ENCODE measurements at places on chromosomes 3 and 15.

DNA sequence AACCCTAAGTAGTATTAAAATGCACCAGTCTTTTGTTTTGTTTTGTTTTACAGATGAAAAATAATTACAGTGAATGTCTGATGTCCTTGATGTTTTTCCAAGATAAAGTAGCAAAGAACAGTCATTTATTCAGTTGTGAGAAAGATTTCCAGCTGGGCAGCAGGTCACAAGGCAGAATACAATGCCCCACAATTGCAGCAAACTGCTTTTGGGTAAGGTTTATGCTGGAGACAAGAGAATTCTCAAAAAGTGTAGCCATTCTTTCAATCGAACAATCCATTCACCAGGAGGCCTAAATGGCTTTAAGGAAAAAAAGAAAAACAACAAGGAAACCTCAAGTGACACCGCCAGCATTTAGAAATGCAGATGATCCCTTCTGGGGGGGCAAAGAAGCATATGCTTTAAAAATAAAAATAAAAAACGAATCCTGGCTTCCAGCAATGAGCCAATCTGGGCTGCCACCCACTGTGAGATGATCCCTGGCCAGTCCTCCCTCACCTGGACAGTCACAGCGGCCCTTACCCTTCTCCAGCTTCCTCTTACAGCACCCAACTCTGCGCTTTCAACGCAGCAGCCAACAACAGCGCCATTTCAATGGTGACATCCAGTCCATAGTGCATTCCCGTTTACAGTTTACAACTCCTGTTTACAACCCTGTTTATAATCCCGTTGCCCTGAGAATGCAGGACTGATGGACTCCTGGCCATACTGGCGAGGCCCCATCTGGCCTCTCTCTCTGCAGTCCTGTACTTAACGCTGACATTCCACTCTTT, 25.7 kb upstream of the WNT5A start:
- no peak for DNase-seq

- DNase-seq, result no peak
Observed at GRCh38 chr3:10697918-10698317, 118.1 kb upstream of the SLC6A11 start.

GRCh38 chr3:162647321-162647720, 1150.7 kb downstream of the OTOL1 start:
- no peak for DNase-seq

DNA sequence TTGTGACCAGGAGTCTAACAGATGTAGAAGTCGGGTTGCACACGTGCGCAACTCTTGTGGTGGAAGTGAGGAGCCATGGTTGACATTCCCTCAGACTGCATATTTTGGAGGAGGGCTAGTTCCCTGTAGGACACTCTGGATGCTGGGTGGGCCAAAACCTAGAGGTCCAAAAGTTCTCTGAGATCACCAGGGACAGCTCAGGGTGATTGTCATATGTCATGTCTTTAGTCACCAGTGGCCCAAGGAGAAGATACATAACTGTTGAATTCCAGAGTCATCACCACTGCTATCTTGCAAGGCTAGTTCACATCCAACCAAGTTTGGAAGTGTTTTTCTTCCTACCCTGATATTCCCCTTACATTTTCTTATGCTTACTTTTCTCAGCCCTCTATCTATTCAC, 95.2 kb upstream of the C3orf80 start:
- DNase-seq, result no peak

- DNase-seq, result no peak
Observed at GRCh38 chr3:127445581-127446343, 144.8 kb downstream of the TPRA1 start.

DNA sequence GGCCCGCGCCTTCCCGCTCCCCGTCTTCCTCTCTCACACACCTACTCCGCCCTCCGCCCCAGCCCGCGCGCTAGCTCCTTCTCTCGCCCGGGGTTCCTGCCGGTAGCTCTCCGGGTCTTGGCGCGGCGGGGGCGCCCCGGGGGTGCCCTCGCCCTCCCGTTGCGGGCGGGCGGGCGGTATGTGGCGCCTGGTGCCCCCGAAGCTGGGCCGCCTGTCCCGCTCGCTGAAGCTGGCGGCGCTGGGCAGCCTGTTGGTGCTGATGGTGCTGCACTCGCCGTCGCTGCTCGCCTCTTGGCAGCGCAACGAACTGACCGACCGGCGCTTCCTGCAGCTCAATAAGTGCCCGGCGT, 507 bp downstream of the DIPK2A start:
- no peak for DNase-seq

DNA sequence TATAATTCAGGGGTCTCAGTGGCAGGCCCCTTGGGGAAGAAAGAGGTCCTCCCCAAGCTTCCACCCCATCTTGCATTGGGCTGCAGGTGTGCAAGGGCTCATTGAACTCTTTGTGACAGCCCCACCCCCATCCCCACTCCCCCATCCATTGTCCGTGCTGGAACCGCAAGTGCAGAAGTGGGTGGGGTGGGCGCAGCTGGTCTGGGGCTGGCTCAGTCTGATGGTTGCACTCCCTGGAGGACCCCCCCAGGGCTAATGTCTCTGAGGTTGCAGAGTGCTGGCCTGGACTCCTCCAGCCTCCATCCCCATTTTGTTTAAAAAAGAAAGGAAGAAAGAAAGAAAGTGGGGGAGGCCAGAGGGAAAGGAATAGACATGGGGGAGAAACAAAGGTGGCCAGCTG, 42.3 kb upstream of the ARL8B start:
- no peak for DNase-seq

- peak; percentile 7 for DNase-seq
Observed at GRCh38 chr15:33616475-33616874, 305.7 kb downstream of the RYR3 start.

- no peak for DNase-seq
Observed at GRCh38 chr3:108329508-108329907, 33.2 kb downstream of the HHLA2 start.

DNA sequence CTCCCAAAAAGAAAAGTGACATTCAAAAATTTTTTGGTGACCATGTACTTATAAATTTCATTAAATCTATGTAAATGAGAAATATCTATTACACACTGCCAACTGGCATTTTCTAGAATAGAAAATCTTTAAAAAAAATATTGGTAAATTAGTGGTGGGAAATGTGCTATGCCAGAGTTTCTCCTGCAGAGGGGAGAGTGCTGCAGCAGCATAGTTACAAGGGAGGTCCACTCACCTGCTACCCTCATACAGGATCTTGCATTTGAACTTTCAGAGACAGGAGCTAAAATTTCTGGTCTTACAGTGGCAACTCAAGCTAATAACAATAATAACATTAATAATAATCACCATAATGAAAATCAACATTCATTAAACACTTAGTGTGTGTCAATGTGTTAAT, 459.6 kb downstream of the NSUN3 start:
- no peak for DNase-seq

DNA sequence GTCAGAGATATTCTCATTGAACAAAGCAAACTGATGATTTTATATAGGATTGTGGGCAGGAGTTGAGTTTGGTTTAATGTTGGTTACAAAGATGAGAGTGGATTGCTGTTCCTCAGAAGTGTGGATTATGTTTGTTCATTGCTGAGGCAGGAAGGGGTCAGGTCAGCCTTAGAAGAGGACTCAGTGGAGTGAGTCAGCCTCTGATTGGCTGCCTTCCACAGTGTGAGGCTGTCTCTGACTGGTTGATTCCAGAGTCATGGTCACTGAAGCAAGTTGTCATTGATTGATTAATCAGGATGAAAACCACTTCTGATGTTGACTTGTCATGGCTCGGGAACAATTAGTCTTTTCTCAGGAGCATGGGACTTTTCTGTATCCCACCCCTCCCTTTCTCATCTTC, 36.2 kb downstream of the KBTBD12 start:
- no peak for DNase-seq

- DNase-seq, result no peak
Observed at GRCh38 chr15:40342416-40343320, 1.9 kb upstream of the CCDC9B start.

- no peak for DNase-seq
Observed at GRCh38 chr3:179402963-179403362, 48.3 kb downstream of the GNB4 start.

DNA sequence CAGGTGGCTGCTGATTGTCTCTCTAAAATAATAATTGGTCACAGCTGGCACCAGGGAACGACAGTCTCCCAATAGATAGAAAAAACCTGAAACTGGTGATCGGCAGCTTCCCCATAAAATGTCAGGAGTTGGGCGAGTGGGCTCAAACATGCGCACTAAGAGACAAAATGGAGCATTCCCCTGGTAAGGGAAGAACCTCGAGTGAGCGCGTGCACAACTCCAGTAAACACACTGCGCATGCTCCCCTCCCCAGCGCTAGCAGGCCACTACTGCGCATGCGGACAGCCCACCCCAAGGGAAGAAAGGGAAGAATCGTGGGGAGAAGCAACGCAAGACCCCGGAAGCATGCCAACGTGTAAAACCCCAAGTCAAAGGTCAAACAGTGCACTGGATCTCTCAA, 7.7 kb upstream of the STARD5 start:
- DNase-seq, result no peak

DNA sequence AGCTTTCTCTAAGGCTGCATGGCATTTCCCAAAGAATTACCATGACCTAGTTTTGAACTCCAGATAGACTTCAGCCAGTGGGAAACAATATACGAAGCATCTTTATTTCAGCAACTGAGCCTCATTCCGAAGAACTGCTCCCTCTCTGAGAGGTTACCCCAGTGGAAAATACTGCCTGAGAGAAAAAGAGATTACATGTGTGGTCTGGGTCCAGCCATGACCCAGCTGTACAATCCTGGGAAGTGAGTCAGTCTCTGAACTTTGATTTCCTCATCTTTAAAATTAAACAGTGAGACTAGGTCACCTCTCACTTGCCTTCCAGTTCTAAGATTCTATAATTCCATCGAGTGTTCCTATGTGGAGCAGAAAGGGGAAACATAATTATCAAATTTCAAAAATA, 42.4 kb downstream of the TNIK start:
- no peak for DNase-seq

DNA sequence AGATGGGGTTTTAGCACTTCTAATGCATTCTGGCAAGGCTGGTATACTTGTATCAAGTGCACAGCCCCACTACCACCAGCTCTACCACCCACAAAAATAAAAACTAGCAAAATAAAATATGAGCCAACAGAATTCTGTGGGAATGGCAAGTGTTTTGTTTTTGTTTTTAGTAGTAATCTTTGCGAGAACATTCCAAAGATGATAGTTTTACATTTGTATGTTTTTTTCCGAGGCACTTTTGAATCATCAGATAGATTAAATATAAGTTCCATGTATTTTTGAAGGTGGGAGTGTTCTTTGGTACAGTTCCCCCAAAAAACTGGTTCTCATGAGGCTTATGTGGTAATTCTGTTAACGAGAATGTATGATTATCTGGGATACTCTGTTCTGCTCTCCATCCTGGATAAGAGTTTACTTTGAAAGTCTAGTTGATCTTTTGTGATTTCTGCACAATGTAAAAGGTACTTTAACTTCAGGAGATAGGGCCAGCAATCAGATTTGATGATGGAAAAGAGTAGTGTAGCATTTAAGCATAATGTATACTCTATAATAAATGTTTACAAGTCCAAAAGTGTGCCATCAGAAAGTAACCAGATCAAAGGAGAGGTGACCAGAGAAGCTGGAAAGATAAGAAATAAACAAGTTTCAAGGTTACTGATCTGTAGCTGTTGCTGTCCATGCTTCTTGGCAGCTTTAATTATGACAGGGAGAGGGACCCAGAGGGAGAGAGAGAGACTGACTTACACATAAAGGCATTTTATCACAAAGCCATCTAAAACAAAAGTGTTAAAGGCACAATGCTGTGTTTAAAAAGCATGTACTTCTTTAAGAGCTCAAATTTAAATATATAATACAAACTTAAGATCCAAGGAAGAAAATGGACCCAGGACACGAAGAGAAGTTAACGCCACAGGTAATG, 130.9 kb downstream of the PGPEP1L start:
- no peak for DNase-seq

- DNase-seq, result no peak
Observed at GRCh38 chr15:93243573-93243972, 154.6 kb upstream of the RGMA start.

DNA sequence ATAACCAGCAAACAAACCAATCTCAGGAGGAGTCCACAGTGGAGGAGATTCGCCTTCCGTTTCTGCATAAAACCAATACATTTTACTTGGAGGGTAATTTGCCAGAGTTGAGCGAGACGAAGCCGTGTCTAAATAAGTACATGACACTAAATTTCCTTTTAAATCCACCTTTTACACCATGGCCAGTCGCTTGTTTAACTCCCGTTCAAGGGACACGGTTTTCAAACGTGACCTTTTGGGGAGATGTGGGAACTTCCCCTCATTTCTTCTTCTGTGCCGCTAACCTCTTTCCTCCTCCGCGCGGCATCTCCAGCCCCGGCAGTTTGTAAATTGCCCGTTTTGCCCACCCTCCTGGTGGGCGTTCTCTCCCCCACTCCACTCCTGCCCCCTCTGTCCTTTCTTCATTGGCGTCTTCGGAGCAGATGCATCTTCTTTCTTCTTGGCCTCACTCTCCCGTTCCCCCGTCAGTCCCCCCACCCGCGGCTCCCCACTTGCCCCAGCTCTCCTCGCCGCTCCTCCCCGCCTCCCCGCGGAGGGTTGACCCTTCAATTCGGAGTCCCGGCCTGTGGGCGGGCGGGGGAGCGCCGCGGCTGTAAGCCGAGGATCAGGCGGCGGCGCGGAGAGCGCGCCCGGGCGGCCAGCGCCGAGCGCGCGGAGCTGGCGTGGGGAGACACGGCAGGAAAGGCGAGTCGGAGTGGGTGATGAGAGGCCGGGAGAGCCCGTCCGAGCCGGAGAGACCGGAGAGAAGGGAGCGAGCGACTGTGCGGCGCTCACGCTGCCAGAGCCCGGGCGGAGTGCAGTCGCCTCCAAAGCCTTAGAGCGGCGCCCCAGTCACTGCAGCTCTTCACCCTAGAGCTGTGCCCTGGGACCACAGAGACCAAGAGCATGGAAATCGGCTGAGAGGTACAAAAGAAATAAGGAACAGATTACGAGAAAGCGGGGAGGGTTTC, at the start of gene NLGN1:
NLGN1 (plus strand) TSS at position 584 of the 950 bp plus-strand sequence.
- DNase-seq, result no peak

GRCh38 chr3:45100981-45101407, 45.2 kb downstream of the CDCP1 start:
- no peak for DNase-seq

DNA sequence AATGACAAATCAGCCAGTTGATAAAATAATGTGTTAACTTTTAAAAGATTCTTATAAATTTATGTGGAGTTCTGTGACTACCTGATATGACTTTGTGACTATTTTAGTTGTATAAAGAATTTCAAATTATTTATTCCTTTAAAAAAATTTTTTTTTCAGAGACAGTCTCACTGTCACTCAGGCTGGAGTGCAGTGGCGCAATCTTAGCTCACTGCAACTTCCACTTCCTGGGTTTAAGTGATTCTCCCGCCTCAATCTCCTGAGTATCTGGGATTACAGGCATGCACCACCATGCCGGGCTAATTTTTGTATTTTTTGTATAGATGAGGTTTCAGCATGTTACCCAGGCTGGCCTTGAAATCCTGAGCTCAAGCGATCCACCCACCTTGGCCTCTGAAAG, 48.5 kb downstream of the MBNL1 start:
- no peak for DNase-seq

- no peak for DNase-seq
Observed at GRCh38 chr3:186079925-186080324, 29.0 kb downstream of the ETV5 start.

- no peak for DNase-seq
Observed at GRCh38 chr3:56102032-56102431, 366.2 kb downstream of the ERC2 start.
